NCI-H460 (cell line): ENCODE measurements at places on chromosomes 3 and 15. TPM values are rescaled to one million over a fixed set of nuclear protein-coding genes. Genes with fewer than 3 reads are reported as not detected.

The DZIP1L gene
- total RNA-seq: 2.5 and 4.7 TPM in 2 replicates

The TRANK1 gene
- 1.9 and 5.3 TPM in 2 replicates for total RNA-seq

The RETNLB gene
- total RNA-seq: not detected in 2 replicates

The KCNMB2 gene
- total RNA-seq: 0.12 and 0.50 TPM in 2 replicates

The GOLGA8J gene
- total RNA-seq: not detected in 2 replicates

The GADL1 gene
- not detected in 2 replicates for total RNA-seq

The KBTBD8 gene
- total RNA-seq: 0.72 and 1.7 TPM in 2 replicates

The CCDC39 gene
- total RNA-seq: not detected in 2 replicates

DNA sequence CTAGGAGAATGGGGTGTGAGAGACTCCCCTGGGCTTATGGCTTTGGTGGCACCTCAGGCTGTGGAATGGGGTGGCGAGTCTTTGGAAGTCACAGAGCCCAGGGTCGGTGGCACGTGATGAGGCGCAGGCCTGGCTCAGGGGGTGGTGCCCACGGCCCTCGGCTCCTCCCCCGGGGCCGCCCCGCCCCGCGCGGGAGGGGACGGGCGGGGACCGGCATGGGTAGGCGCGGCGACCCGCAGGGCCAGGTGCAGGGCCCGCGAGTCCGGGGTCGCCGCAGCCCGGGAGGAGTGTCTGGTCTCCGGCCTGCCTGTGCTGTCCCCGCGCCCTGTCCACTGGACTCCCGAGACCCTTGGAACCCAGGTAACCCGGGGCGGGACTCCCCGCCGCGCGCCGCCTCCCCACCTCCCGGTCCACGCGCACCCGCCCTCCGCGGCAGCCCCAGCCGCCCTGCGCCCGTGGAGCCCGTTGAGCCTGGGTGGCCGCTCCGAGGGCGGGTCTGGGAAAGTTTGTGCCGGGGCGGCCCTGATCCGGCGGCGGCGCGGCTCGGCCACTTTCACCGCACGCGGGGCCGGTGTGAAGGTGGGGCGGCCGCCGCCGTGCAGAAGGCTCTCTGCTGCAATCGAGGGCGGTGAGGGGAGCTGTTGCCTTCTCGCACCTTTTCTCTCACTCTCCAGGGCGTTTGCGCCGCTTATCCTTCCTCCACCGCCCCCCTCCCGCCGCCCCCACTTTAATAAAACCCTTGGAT lies at the start of gene PAQR5:
Gene PAQR5 (plus strand): TSS at position 216 of the 745 bp plus-strand sequence. CDS start 61,169 bp downstream, outside the sequence.
- no peak for DNase-seq

- no peak for DNase-seq
Measured at GRCh38 chr15:90095521-90095959, 6.7 kb downstream of the IDH2 start.

DNA sequence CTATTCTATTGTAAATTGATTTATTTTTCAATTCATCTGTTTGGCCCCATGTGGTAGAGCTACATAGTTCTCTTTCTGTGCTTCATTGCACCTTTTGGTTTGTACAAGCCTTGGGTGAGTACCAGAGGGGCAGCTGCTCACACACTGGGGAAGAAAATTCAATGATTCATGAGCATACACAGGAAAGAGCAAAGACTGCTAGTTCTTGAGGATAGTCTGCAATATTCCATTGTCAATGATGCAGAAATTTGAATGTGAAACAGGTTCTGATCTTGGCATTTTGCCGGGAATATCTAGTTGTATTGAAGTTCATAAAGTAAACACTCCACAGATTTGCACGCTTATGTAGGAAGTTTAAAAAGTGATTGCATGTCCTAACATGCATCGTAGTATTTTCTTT lies 304.6 kb downstream of the NAALADL2 start:
- DNase-seq: no peak

DNA sequence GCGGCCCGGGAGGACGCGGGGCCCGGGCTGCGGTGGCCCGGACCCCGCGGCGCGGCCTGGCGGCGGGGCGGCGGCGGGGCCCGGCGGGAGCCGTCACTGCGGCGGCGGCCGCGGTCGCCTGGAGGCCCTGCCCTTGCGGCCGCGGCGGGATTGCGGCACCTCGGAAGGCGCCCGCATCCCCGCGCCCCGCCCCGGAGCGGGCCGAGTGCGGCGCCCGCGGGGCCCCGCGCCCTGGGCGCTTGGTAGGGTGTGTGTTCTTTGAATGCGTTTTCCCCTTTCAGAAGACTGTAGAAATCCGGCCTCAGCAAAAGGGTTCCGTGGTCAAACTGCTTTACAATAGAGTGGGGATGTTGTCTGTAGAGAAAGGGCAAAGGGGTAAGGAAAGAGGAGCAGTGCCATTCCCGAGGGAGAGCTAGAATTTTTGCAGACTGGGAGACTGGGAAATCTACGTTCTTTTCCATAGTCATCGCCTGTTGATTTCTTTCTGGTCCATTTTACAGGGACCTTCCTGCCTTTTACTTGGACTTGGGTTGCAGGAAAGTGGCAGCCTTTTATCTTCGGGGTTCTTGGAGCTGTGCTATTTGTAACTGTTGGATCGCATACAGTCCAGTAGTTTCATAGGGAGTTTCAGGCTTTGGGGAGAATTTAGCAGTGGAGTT lies 630 bp downstream of the SNRK start:
- no peak for DNase-seq

DNA sequence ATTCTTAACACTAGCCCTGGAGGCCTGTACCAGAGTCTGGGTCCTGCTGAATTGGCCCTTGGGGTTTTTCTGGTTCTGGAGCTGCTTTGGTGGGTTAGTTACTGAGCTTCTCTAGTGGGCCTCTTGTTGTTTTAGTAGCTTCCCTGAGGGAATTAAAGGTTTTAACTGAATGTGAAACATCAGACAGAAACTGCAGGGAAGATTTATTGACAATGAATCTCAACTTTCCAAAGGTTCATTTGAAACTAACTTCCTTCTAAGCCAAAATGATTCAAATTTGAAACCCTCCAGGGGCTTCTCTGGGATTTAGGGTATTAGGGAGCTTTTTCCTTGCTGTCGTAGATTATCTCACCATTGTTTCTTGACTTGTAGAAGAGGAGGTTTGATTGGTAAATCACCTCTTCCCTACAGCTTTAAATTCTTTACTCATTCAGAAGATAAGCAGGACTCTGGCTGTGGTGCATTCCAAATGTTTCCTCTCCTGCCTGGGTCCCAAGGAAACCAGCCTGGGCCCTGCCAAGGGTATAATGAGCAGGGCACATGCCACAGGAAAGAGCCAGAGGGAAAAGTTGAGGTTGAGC lies 71.0 kb downstream of the TP63 start:
- DNase-seq: no peak

GRCh38 chr15:20348900-20349773 lies 192.5 kb downstream of the GOLGA6L6 start:
- DNase-seq: no peak

GRCh38 chr15:81282606-81282895 lies 41.4 kb downstream of the STARD5 start:
- no peak for DNase-seq

DNA sequence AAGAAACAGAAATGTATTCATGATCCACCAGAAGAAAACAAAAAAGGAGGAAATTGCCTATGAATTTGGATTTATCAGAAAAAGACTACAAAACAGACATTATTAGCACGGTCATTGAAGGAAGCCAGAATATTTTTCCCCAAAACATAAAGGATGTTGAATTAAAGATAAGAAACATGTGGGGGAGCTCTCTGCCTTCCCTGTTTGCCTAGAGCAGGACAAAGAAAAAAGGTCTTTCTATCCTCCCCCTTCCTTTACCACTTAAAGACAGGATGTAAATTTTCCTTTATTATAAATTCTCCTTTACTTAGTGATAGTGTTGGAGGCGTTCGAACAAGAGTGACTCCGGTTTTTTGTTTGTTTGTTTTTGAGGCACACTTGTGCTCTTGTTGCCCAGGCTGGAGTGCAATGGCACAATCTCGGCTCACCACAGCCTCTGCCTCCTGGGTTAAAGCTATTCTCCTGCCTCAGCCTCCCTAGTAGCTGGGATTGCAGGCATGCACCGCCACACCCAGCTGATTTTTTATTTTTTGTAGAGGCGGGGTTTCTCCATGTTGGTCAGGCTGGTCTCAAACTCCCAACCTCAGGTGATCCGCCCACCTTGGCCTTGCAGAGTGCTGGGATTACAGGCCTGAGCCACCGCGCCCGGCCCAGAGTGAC lies 14.9 kb upstream of the RPN1 start:
- DNase-seq: no peak

- DNase-seq: no peak
Measured at GRCh38 chr3:125185805-125186204, 26.7 kb downstream of the SLC12A8 start.

DNA sequence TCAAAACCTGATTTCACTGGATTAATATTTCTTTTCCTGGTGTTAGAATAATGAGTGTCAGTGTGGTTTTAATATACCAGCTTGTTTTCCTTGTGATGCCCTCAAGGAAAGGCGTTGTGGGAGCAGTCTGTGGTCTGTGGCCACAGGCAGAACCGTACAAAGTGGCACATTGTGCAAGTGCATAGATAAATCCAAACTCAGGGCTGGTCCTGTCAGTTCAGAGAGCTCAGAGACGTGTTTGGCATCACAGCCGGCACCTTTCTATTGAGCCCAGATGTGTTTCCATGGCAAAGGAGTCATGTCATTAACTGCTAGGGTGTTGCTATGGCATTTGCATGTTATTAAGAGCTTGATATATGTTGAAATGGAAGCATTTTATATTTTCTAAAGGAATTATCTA lies 289.9 kb upstream of the RASGRP1 start:
- DNase-seq: no peak

GRCh38 chr3:126927846-126928245 lies 55.1 kb upstream of the PLXNA1 start:
- no peak for DNase-seq

DNA sequence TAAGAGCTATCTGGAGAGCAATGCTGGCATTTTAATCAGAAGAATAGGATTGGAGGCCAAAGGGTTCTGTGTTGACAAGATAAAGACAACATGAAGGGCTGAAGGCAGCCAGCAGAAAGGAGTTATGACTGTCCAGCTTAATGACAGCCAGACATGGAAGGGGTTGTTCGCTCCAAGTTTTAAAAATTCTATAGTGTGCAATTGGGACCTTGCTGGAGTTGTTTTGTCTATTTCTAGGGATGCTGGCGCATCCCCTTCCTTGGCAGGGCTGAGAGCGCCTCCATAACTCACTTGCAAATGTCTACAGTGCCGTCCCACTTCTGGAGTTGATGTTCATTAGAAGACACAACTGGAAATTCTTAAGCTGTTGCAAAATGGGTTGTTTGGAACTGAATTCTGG lies 200.7 kb downstream of the TLE3 start:
- DNase-seq: no peak

DNA sequence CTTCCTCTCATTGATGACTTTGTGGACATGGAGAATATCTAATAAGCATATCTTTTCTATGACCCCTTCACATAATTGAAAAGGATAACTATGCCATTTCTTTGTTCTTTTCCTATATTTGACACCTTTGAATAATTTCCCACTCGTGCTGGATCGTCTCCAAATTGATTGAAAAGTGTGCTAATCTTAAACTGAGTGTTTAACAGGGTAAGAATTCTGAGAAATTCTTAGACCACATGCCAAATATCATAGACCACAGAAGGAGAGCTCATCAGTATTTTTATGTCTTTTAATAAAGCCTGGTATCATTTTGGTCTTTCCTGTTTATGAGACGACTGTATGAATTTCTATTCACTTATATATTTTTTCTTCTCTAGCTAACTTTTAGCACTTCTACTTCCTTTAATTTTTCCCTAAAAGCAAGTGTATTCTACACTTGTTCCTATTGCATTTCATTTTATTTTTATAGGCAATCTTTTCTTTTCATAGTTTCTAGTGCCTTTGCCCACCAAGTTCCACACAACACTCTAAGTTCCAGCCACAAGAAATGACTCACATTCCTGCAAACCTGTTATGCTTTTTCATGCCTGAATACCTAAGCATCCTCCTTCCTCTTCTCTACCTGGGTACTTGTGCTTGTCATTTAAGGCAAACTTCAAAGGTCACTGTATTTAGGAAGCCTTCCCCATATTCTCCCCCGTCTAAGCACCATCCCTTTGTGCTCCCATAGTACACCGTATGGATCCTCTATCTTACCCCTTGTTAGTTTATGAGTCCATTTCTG lies 30.1 kb downstream of the KBTBD8 start:
- no peak for DNase-seq

DNA sequence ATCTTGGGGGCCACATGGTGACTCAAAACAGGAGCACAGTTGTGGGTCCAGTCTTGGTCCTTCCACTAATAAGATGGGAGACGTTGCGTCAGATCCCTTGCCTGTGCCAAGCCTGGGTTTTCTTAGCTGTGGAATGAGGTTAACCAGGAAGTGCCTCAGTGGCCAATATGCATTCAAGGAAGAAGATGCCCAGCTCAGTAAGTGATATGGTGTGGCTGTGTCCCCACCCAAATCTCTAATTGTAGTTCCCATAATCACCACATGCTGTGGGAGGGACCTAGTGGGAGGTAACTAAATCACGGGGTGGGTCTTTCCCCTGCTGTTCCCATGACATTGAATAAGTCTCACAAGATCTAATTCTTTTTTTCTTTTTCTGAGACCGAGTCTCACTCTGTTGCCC lies 6.4 kb downstream of the ALG1L2 start:
- DNase-seq: no peak

- no peak for DNase-seq
Measured at GRCh38 chr3:46252980-46253379, 10.7 kb downstream of the CCR3 start.

- no peak for DNase-seq
Measured at GRCh38 chr3:177127008-177127407, 70.3 kb downstream of the TBL1XR1 start.

- DNase-seq: no peak
Measured at GRCh38 chr3:19107719-19108118, 40.6 kb upstream of the KCNH8 start.

DNA sequence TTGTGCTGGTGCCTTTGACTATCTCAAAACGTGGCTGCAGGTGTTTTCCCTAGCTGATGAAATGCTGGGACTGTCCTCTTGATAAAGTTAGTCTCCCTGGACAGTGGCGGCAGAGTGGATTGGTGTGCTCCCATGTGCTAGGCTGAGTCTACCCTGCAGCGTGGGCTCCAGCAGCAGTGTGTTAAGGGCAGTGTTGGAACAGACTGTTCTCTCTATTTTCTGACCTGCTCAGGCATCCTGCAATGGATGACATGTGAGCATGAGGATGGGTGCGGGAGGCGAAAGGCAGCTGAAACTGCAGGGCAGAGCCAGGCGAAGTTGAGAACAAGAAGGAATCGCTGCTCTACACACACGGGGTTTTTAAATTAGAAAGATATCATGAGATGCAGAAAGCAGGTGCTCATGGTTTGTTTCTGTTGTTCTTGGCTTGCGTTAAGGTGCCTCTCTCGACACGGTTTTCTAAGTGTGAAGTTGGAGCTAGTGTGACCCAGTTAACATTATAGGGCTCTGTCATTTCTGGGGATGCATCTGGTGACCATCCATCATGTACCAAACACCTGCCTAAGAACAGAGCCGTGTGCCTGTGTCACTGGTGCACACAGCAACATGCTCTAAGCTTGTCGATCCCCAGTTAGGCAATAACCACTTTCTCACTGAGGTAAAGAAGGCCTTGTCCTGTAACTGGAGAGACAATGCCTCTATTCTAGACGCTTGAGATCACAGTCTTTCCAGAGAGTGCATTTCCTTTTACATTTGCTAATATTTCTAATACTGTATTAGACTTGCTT lies 44.3 kb downstream of the SLCO3A1 start:
- no peak for DNase-seq

GRCh38 chr15:79051941-79052731 lies 38.4 kb downstream of the RASGRF1 start:
- DNase-seq: no peak

GRCh38 chr3:47434849-47435248 lies 40.9 kb downstream of the SCAP start:
- no peak for DNase-seq

GRCh38 chr15:39919748-39920509 lies at the start of gene GPR176:
GPR176 (minus strand) TSS chr15:39920266; CDS start chr15:39920026, 240 bp downstream.
- DNase-seq: no peak
